ENCODE measurements at places on chromosomes 1 and 21. TPM values are rescaled to one million over a fixed set of nuclear protein-coding genes. Genes with fewer than 3 reads are reported as not detected.

GRCh38 chr1:153356392-153357075 is 1.1 kb upstream of the S100A9 start:
- no peak for DNase-seq
- H3K27me3 ChIP-seq, result no peaks in the 10 kb centered on the region
- H3K36me3 ChIP-seq, result no peaks in the 10 kb centered on the region
- H3K4me3 ChIP-seq, result no peak overlapping the region
- peaks cover 8% of the 10 kb centered on the region for H3K4me1 ChIP-seq

DNA sequence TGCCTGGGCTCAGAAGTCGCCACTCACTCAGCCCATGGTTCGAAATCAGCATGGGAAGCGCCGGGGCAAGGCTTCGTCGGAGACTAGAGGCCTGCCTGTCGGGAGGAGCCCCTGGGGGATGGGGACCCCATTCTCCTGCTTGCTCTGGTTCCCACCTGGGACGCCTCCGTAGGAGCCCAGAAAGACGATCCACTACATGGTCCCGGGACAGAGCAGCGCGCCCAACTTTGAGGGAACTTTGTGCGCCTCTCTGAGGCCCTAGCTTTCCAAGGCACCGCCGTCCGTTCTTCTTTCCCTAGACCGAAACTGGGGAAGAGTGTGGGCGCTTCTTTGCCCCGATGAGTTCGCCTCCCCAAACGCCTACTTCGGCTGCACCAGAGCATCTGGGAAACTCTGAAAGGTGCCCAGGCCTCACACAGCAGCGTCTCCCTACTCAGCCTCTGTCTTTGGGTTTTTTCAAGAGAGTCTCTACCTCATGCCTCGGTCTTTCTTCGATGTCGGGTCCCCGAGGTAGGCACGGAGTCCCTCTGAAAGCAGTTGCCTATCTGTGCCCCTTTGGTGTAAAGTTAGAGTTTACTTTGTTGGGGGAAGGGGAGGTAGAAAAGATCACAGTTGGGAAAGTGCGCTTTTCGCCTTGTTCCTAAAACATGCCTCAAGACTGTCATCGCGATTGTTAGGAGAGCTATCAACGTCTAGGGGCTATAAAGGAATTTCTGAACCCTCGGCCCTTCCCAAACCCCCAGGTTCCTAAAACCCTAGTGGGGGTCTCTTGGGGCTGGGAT is 14.0 kb downstream of the NR5A2 start:
- H3K36me3 ChIP-seq, result peaks cover 2% of the 10 kb centered on the region
- no peak for DNase-seq
- H3K27ac ChIP-seq, result peak overlapping the region; percentile 98
- no peaks in the 10 kb centered on the region for H3K4me1 ChIP-seq

The OLIG1 gene
- total RNA-seq, result not detected

The CENPF gene
- total RNA-seq, result 3.3 TPM

The ST6GALNAC5 gene
- not detected for total RNA-seq

The PRAMEF15 gene
- not detected for total RNA-seq

- H3K27me3 ChIP-seq, result no peaks in the 10 kb centered on the region
- H3K4me3 ChIP-seq, result no peak overlapping the region
- peak overlapping the region; percentile 39 for H3K27ac ChIP-seq
- peaks cover 48% of the 10 kb centered on the region for H3K4me1 ChIP-seq
- no peaks in the 10 kb centered on the region for H3K36me3 ChIP-seq
- peak; percentile 42 for DNase-seq
Observed at GRCh38 chr1:10510520-10511493, 36.1 kb downstream of the PEX14 start.

The S100A10 gene
- 48.5 TPM for total RNA-seq

The OSCP1 gene
- total RNA-seq, result 4.9 TPM
